NCI-H524 treated with DMSO at 0.1 percent for 48 hours (cell line): ENCODE measurements at places on chromosomes 11 and 22.

DNA sequence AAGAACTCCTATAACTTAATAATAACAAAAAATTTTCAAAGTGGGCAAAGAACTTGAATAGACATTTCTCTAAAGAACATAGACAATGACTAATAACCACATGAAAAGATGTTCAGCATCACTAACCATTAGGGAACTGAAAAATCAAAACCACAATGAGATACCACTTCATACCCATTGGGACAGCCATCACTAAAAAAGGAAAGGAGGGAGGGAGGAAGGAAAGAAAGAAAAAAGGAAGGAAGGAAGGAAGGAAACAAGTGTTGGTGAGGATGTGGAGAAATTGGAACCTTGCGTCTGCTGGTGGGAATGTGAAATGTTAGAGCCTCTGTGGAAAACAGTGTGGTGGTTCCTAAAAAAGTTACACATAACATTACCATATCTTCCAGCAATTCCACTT is 55.8 kb downstream of the MS4A13 start:
- DNase-seq = no peak

- DNase-seq = no peak
These were observed 3.6 kb upstream of the SLC15A3 start for GRCh38 chr11:60955571-60955970.

DNA sequence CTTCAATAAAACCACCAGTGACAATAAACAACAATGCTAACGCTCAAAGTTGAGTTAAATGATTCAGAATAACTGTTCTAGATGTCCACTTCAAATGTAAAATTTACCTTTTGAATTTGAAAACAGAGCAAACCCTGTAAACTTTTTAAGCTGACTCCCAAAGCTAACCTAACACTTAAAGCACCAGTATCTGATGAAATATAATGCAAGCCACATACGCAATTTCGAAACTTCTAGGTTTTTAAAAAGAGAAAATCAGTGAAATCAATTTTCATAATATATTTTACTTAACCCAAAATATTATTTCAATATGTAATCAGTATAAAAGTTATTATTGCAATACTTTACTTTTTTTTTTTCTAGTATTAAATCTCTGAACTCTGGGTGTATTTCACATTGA is 71.3 kb downstream of the PLEKHA7 start:
- no peak for DNase-seq

- DNase-seq = no peak
These were observed 3.1 kb upstream of the RAG2 start for GRCh38 chr11:36601155-36601554.

DNA sequence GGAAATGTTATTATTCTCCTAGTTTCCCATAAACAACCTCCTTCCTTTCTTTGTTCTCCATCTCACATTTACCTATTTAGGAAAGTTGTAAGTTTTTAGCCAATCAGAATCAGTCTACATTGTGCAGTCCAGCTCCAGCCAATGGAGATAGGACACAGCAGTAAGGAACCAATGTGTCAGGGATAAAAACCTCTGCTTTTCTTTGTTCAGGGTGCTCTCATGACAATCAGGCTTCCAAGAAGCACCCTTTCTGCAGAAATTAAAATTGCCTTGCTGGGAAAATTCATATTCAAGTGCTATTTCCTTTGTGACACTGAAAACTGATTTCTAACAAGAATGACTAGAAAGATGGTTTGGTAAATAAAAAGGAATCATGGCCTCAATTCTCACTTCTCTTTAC is 14.6 kb downstream of the SCGB2A1 start:
- no peak for DNase-seq

GRCh38 chr11:17988465-17988864 is 24.4 kb downstream of the SERGEF start:
- no peak for DNase-seq

DNA sequence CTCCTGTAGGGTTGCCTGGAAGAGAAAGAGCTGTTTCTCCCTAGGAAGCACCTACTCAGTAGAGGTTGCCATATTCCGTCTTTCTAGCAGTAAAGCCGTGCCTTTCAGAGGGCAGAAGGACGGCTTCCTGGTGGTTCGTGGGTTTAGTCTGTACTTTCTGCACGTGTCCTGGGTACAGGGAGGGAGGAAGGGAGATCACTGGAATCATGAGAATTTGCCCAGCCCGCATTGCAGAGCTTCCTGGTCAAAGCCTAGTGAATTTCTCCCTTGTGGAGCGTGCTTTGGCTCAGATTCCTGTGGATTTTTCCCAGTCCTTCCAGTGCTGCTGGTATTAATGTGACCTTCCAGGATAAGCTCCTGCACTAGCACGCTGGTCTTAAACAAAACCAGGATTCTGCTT is 44.9 kb downstream of the GRAMD1B start:
- DNase-seq = no peak

- DNase-seq = no peak
These were observed 3.3 kb upstream of the AMBRA1 start for GRCh38 chr11:46597155-46597554.

DNA sequence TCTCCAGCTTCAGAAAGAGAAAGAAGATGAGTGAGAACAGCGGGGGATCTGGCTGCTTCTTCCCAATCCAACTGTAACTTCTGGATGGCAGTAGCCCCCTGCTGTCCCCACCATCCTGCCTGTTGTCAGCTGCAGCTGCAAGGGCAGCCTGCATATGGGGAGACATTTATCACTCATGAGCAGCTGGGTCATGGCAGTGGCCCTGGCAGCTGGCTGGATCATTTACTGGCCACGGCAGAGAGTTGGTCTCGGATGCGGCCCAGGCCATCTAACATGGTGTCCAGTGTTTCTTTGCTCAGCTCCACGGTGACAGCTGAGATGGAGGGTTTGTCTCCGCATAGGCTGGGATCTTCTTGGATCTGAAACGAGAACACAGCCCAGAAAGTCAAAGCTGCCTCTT is 14.8 kb downstream of the COMMD9 start:
- no peak for DNase-seq

DNA sequence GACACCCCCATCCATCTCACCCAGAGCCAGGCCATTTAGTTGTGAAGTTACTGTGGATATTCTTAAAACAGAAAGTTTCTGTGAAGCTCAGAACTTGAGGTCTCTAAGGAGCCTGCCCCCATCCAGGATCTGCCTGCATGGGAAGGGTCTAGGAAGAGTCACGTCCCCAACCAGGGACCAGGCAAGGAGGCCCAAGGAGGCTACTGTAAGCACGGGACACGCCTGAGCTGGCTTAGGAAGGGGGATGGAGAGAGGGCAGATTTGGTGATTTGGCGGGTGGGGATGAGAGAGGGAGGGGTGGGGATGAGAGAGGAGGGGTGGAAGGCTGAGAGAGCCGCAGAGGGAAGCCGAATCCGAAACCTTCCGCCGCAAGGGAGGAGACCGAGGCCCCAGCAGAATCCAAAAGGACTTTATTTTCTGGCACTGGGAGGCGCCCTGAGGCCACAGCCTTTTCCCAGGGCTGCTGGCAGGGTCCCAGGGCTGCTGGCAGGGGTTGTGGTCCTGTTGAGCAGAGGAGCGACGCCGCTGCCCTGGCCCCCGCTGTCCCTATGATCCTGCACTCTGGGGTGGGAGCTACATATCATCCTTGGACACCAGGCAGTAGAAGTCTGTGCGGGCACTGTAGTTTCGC is 9.4 kb downstream of the SIGIRR start:
- DNase-seq = no peak

DNA sequence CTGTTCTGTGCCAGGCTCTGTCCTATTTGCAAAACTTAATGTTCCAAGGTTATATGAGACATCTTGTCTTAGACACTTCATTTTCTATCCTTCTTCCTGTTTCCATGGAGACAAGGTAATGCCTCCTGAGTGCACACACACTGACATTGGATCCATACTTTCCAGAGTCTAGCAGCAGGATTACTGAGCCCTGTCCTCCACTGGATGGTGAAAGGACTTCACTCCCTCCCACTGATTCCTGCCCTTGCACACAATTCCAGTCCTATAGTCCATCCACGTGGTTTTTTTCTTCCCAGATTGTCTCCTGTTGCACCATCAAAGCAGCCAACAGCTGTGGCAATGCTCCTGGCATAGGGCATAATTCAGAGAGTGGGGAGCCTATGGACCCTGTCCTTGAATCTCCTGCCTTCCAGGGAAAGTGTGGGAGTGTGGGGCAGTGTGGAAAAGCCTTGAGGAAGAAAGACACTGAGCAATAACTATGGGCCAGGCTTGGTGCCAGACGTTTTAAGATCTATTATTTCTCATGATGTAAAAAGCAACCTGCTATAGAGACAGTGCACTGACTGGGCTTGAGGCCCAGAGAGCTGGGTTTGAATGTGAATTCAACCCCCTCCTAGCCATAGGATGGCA is 31.3 kb downstream of the SERPINH1 start:
- peak; percentile 76 for DNase-seq
